ENCODE measurements at places on chromosomes 1 and 21.
A peak's percentile ranks its signal among the peaks of the same experiment; 100 is the strongest.

DNA sequence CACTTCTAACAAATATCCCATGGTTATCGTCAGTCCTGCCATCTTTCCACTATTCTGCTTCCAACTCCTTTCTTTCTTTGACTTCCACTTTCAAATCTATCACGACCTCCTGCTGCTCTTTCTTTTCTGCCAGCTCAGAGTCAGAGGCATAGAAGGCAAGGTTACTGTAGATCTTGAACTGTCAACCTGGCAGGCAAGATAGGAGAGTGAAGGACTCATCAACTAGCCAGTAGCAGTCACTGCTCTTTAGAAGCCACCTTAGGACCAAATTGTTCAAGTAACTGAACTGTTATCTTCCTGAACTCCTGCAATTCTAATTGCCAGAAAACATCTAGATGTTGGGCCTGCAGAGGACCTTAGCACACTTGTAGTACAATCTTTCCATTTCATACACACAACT, 13.1 kb upstream of the FCER1A start:
- DNase-seq = no peak

DNA sequence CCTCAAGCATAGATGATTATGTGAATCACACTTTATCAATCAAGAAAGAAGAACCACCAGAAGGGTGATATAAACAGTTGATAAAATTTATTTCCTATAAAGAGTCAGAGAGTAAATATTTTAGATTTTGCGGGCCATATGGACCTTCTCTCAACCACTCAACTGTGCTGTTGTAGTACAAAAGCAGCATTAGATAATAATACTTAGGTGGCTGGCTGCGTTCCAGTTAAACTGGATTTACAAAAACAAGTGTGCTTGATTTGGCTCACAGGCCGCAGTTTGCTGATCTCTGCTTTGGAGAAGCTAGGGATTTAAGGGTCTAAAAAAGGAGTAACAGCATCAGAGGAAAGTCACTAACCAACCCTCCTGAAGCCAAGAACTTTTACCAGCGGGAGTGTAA, 1406.0 kb downstream of the KCNT2 start:
- DNase-seq = no peak

DNA sequence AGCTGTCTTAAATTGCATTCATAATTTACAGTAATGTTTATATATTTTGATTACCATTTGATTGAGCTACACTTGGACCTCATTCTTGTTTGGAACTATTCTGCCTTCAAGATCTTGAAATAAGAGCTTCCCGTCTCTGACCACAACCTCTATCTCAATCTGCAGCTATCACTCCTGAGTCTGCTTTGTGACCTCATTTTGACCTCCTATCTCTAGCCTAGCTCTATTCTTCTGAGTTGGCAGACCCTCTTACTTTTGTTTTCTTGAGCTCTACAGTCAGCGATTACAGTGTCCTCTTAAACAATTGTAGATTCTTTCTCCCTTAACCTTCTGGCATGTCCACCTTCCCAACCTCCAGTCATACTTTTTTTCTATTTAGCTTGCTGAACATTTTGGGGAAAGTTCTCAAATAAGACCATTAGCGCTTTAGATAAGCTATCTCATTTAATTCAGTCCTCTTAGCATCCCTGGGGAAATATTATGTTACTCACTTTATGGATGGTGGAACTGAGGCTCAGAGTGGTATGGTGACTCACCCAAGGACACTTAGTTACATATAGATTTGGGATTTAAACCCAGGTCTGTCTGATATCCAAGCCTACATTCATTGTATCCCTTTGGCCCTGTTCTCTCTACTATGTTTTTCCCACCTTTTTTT, 19.1 kb downstream of the RPAP2 start:
- no peak for DNase-seq

- no peak for DNase-seq
Measured at GRCh38 chr1:237170149-237170548, 128.2 kb downstream of the RYR2 start.

DNA sequence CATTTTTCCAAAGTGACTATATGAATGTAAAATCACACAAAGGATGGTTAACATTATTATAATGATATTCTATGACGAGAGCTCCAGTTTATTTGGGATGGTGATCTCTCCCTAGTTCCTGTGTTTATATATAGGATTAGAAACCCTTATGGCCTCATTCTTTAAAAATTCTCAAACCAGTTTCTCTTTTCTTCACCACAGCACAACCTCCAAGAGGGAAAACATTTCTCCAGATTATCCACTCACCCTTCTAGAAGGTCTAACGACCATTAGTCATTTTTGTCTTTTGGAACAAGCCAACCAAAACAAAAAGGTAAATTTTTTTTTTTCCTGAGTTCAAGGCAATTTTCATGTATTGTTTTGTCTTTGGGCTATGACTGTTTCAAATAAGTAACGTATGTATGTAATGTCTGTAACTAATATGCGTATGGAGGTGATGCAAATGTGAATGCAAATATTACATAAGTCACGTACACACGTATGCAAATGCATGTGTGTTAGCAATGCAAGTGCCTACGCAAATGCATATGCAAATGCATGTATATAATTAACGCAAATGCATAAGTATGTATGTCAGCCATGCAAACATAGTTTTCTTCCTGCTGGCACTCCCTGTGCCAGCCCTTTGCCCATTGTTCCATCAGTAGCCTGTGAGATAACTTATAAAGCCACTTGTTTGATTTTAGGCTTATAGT, 72.5 kb upstream of the MORC3 start:
- DNase-seq = no peak

- DNase-seq = no peak
Measured at GRCh38 chr21:35007348-35007747, 41.8 kb downstream of the RUNX1 start.

GRCh38 chr1:239317948-239318347, 68.4 kb upstream of the CHRM3 start:
- DNase-seq = no peak

GRCh38 chr21:45975020-45975666, 6.4 kb upstream of the COL6A1 start:
- DNase-seq = no peak

GRCh38 chr1:201170533-201171062, 16.3 kb upstream of the TMEM9 start:
- peak; percentile 50 for DNase-seq

GRCh38 chr1:161046605-161047228, 940 bp upstream of the USF1 start:
- no peak for DNase-seq

- no peak for DNase-seq
Measured at GRCh38 chr1:169367096-169367685, 406 bp downstream of the NME7 start.

DNA sequence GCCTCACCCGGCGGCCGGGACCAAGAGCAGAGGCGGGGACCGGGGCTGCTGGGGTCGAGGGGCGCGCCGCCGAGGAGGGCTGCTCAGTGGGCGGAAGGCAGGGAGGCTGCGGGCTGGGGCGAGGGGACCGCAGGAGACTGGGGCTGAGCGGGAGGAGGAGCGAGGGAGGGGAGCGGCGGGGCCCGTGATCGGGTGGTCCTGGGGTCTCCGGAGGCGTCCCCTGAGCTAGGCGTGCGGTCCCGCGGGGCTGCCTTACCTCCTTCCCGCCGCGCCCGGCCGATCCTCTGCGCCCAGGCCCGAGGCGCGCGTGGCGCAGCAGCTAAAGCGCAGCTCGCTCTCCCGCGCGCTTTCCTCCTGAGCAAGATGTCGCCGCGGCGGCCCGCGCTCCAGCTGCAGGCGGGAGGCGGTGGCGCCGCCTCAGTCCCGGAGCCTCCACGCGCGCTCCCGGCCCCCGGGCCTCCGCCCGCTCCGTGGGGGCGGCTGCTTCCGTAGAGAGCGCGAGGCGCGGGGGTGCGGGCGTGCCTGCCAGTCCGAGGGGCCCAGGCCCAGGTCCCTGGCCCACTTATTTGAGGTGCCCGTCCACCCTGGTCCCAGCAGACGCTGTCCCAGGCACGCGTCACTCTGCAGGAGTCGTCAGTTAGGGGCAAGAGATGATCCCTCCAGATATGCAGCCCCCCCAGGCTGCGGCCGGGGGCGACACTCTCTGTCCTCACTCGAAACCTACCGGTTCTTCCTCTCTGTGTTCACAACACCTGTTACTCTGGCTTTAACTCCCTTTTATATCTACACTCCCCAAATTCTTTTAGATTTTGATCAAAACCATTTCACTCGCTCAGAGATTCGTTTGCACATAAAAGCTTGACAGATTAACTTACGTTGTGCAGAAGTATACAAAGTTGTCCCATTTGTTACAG, at the start of gene CCSAP:
TSS of gene CCSAP (minus strand) at position 392 of the 914 bp plus-strand sequence. CDS start 582 bp downstream, outside the sequence.
- DNase-seq = peak; percentile 11

- DNase-seq = no peak
Measured at GRCh38 chr1:7585216-7585907, 185.7 kb upstream of the VAMP3 start.

GRCh38 chr1:26317612-26318337, at the start of gene CD52:
Gene CD52 (plus strand): TSS chr1:26317958. CDS start chr1:26318018, 60 bp downstream.
- DNase-seq = peak; percentile 45

DNA sequence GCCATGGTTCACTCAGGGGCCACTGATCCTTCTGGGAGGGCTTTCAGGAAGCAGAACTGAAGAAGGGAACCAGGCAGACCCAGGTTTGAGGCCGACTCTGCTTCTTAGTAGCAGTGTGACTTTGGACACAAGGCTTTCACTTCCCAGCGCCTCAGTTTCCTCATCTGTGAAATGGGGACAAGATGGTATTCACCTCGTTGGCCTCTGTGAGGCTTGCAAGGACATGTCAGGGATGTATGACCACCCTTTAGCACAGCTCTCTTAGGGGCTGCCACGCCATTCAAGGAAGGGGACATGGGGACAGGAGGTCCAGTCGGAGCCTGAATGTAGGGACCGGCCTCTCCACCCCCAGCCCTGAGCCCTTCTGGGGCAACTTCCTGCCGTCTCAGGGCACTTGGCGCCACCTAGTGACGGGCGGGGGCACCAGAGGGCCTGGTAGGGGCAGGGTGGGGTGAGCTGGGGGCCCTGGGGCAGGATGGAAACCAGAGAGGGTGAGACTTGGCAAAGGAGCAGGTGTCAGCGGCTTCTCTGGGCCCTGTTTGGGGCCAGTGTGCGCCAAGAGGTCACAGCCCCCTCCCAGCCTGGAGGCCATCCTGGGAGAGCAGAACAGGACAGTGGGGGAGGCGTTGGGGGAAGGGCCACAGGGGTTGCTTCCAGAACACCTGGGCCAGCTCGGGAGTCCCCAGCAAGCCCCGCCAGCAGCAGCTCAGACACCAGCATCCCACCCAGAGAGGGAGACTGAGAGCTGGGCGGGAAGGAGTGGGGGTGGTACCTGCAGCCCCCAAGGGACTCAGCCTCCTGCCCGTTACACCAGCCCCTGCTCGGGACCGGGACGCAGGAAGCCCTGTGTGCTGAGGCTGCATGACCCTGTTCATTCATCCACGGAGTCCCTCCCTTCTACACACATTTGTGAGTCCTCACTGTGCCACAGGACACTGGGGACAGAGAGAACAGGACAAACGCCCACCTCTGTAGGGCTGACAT, 102.5 kb upstream of the TARDBP start:
- DNase-seq = peak; percentile 50

DNA sequence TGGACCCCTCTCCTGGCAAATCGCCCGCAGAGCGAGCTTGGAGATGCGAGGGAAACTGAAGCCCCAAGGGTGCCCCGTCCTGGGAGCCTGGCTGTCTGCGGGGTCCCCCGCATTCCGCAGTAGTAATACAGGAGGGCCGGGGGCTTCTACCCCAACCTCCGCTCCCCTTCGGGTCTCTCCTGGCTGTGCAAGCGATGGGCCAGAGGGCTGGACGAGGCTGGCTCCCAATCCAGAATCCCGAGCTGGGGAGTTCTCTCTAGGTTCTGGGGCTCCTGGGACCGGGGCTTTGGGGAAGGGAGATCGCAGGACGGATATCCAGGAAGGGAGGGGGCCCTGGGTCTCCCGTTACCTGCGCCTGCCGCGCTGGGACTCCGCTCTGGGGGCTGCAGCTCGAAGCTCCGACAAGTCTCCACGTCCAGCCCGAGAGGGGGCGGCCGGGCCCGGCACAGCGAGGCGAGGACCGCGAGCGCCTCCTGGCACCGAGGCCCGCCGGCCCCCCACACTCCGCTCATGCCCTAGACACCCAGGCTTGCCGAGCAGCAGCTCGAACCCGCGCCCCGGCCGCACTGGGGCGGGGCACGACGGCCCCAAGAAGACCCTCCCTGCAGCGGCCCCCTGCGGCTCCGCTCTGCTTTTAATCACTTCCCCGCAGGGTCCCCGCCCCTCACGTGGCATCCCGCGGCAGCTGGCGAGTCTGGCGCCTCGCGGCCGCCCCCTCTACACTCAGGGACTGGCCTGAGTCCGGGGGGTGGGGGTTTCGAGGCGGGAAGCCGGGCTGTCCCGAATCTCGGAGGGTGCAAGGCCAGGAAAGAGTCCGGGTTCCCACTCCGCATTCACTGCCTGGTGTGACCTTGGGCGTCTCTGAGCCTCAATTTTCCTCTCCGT, at the start of gene SYT6:
TSS of gene SYT6 (minus strand) at position 609 of the 885 bp plus-strand sequence. CDS start at position 512, 97 bp downstream.
- DNase-seq = no peak

DNA sequence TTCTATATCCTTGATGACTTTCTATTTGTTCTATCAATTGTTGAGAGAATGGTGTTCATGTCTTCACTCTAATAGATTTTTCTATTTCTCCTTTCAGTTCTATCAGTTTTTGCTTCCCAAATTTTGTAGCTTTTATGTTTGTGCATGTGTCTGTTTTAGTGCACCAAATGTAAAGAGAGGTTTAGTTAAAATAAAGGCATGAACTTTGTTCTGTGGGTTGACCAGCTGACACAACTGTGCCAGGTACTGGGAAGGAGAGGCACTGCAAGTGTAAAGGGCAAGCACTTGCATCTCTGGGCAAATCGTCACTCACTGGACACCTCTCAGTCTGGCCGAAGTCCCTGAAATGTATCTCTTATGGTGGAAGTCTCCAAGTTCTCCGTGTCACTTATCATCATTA, 38.6 kb upstream of the ABCD3 start:
- DNase-seq = no peak

DNA sequence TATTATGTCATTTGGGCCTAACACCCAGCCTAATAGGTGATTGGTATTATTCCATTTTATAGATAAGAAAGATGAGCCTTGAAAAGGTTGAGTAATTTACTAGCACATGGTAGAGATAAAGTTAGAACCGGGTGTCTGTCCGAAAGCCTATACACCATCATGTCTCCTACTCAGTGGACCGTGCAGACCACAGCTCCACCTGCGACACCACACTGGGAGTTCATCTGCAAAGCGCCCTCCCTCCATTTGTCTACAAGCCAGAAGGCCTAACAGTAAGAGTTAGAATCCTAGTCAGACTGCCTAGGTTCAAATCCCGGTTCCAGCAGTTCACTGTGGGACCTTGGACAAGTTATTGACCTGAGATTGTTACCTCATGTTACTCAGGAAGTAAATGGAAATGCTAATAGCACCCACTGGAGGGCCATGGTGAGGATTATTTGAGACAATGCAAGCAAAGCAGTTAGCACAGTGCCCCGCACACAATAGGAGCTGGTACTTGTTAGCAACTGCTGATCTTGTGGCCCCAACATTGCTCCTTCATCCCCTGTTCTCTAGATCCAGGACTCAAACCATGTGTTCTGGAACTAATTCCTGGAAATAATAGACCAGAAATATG, 20.5 kb downstream of the ARMH1 start:
- no peak for DNase-seq

GRCh38 chr1:86069757-86070145, 86.8 kb downstream of the COL24A1 start:
- DNase-seq = no peak

Data from activated CD4-positive, CD25-positive, alpha-beta regulatory T cell treated with anti-CD3 and anti-CD28 coated beads, Interleukin-2, amount 50 U/mL, for 16 hours (primary cell).